Small intestine (tissue), 16 donors: ENCODE measurements at places on chromosomes 5 and 9. TPM values are rescaled to one million over a fixed set of nuclear protein-coding genes. Genes with fewer than 3 reads are reported as not detected.
A peak's percentile ranks its signal among the peaks of the same experiment; 100 is the strongest.

DNA sequence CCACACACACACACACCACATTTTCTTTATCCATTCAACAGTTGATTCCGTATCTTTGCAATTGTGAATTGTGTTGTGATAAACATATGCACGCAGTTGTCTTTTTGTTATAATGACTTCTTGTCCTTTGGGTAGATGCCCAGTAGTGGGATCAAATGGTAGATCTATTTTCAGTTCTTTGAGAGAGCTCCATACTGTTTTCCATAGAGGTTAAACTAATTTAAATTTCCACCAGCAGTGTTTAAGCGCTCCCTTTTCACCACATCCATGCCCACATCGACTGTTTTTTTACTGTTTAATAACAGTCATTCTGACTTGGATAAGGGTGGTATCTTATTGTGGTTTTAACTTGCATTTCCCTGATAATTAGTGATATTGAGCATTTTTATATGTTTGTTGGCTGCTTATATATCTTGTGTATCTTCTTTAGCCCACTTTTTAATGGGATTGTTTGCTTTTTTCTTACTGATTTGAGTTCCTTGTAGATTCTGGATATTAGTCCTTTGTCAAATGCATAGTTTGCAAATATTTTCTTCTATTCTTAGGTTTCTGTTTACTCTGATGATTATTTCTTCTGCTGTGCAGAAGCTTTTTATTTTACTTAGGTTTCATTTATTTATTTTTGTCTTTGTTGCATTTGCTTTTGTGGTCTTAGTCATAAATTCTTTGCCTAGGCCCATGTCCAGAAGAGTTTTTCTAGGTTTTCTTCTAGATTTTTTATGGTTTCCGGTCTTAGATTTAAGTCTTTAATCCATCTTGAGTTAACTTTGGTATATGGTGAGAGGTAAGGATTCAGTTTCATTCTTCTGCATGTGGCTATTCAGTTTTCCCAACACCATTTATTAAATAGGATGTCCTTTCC, 82.4 kb downstream of the SH3RF2 start:
- DNase-seq, result no peak

GRCh38 chr5:69444127-69444754, 29.3 kb downstream of the MARVELD2 start:
- DNase-seq, result peak; percentile 89

DNA sequence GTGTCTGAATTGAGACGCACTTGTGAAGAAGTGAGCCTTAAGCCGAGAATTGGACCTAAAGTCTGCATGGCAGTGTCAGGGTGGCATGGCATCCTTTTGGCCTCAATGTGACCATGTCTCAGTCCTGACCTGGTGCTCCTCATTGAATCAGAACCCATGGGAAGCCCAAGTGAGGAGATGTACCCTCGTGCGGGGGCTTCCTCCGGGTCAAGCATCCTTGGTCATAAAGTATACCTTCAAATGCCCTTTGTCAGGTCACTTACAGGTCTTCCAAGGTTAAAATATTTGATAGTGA, 202.2 kb downstream of the GADD45G start:
- no peak for DNase-seq

GRCh38 chr5:168408561-168409305, 77.5 kb upstream of the RARS1 start:
- DNase-seq, result no peak

GRCh38 chr9:127742435-127743088, 7.5 kb upstream of the TOR2A start:
- peak; percentile 48 for DNase-seq

- DNase-seq, result no peak
Observed at GRCh38 chr9:111803924-111804323, 9.2 kb upstream of the SHOC1 start.

DNA sequence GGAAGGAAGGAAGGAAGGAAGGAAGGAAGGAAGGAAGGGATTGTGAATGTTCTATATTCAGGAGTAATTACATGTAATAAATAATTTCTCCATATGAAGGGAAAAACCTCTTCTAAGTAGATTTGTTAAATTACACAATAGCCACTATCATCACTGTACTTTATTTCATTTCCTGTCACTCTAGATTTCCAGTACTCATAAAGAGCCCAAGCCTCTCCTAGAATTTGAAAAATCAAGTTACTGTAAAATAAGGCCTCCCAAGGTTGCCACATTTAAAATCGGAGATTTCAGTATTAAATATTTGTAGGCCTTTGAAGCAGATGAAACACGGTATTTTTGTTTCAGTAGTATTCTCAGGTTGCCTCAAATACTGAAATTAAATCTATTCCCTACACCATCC, 499.0 kb downstream of the CDH10 start:
- DNase-seq, result no peak

CEP78 gene
- 14.9 TPM for polyA plus RNA-seq

CHMP5 gene
- 212 TPM for polyA plus RNA-seq

DNA sequence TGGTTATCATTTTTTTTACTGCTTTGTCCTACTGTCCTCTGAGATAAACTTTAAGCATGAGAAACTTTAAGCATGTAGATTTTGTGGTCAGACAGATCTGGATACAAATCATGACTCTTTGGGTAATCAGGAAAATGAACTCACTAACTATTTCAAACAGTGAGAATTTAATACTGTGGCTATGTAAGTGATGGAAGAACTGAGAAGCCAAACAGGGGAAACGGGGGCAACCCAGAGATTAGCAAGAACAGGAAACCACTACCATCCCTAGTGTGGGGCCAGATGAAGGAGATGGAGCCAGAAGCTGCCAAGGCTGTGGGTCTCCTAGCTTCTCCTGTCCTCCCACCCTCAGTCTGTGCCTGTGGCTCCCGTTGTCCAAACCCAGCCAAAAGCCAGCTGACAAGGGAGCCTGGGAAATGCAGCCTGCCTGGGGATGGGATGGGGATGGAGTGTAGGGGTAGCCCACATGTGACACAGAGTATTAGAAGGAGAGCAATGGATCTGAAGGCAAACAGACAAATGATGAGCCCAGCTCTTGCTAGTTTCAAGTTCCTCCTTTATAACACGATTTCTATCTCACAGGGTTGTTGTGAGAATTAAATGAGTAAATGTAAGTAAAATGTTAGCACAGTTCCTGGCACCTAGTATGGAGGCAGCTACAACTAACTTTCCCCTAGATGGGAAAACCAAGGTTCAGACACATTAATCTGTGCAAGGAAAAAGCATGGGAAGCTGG, 27.7 kb upstream of the CDC23 start:
- DNase-seq, result no peak

ADCY2 gene
- 3.7 TPM for polyA plus RNA-seq

DNA sequence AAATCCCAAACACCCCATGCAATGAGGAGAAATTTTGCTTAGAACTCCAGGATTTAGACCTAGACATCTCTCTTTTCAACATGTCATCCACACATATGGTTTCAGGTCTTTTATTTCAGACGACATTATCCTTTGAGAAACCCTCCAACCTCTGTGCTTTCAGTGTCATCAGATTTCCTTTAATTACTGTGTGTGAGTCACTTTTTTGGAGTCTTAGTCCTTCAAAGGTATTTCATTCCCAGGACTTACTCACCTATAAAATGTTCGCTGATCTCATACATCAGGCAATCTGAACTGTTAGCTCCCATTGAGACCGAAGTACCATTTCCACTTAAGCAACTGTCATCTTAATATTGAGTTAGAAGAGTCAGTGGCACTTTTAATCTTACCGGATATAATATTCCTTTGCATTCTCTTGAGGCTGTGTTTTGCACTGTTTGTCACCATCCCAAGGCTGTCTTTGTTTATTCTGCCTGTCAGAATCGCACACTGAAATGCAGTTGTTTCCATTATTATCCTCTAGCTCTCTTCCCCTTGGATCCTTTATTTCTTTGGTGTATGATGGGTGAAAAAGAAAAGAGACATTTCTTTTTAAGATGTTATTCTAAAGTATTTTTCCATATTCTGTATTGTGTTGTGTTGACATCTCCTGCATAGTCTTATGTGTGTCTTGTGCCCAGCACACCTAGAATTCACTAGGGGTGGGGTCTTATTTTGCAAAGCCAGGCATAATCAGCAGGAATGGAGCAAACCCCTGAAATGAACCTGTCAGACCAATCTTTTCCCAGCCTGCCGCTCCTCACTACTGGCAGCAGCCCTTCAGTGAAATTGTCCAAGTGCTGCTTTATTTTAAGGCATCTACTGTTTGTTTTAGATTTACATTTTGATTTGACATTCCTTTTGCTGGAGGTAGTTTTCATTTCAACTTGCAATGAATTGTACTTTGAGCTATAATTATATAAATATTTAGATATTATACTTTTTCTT, 155.4 kb downstream of the PAM start:
- DNase-seq, result no peak

DNA sequence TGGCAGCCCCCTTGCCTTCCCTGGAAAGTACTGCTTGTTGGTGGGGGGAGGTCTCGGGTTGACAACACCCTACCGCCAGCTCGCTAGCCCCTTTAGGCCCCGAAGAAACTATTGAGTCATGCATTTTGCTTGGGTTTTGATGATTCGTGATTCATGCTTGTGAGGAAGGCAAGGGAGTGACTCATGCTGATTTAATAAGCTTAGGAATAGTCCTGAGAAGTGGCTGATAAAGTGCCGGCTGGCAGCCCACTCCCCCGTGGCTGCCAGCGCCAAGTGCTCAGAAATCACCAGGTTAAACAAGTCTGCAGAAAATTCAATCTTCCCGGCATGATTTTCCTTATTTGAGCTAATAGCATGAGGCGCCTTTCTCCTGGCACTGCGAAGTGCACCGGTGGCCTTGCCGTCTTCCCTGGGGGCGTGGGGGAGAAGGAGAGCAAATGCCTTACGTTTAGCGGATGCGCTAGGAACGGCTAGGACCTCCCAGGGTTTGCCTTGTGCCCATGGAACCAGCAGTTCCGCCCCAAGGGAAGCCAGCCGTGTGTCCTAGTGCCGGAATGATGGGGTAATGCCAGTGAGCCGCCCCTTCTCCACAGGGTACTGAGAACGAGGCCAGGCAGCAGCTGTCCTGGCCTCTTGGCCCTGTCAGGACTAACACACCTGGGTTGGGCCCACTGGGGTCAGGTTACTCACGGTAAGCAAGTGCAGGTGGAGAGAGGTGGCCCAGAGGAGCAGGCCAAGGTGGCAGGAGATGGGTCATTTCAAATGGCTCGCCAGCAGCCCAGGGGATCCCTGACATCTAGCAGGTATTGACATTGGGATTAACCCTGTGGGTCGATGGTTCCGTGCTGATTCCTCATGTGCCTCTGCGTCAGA, 151.9 kb downstream of the MACROH2A1 start:
- DNase-seq, result no peak

TBC1D13 gene
- 30.2 TPM for polyA plus RNA-seq

DNA sequence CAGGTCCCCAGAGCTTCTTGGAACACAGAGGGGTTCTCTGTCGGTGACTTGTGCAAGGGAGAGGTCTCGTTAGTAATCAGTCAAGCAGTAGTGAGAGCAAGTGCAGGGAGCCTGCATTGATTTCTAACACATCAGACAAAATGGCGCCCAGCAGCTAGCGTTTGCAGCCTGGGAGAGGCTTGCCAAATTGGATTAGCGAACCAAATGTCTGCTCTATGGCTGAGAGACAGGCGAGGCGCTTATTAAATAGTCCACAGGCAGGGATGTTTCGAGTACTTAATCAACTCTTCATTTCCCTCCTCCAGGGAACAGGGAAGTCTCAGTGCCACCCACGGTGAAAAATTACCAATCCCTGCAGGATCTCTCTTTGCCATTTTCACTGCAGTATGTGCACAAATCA, 131.4 kb upstream of the SHB start:
- no peak for DNase-seq

DNA sequence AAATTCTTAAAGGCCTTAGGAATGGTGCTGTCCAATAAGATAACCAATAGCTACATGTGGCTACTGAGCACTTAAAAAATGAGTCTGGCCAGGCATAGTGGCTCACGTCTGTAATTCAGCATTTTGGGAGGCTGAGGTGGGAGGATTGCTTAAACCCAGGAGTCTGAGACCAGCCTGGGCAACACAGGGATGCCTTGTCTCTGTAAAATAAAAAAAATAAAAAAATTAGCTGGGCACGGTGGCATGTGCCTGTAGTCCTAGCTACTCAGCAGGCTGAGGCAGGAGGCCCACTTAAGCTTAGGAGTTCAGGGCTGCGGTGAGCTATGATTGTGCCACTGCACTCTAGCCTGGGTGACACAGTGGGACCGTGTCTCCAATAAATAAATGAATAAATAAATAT, 1.3 kb upstream of the SLC22A5 start:
- DNase-seq, result no peak

TLX3 gene
- polyA plus RNA-seq, result not detected

RASGEF1C gene
- 0.37 TPM for polyA plus RNA-seq

QRFP gene
- polyA plus RNA-seq, result not detected

DNA sequence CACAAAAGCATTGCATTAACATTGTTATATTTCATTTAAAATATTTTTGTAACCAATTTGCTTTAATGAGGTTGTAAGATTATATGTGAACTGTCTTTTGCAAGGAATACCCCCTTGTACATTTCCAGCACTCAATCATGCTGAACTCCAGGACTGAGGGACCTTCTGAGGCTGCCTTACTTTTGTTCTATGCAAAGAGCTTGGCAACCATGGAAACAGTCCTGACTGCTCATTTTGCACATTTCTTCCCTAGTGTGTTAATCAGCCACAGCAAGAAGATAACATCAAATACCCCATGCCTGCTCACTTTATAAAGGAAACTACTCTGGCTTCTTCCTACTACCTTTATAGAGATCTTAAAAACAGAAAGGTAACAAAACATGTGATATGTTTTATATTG, 355.6 kb upstream of the IZUMO3 start:
- DNase-seq, result no peak

DNA sequence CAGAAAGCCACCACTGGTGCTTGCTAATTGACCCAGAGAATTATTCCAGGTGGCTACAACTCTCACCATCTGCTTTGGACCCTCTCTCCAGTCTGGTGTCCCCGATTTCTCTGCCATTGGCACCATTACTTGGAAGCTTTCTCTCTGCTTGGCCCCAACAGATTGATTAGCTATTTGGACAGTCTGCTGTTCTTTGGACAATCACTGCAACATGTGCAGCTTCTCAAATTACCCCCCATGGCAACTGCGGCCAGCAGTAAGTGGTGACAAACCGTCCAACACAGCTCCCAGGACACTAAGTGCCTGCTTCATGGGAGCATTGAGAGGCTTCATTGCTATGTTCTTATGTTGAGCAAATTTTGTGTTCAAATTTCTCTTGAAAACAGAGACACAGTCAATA, 309.8 kb downstream of the TAF11L14 start:
- DNase-seq, result no peak

DNA sequence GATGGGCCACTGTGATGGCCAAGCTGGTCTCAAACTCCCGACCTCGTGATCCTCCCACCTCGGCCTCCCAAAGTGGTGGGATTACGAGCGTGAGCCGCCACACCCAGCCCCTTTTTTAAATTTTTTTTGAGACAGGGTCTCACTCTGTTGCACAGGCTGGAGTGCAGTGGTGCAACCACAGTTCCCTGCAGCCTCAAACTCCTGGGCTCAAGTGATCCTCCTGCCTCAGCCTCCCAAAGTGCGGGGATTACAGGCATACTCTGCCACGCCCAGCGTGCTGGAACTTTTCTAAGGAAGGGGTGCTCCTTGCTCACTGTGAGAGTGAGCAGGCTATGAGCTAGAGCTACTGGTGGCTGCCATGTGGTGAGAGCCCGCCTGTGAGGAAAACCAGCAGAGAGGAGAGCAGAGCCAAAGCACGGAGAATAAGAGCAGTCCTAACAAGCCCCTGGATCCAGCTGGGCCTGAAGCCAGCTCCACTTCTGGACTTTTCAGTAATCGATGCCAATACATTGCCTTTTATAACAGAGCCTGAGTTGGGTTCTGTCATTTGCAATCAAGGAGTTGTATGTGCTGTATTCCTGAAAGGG, 75.5 kb upstream of the UNC5A start:
- DNase-seq, result no peak

GRCh38 chr5:9927106-9927505, 297.0 kb upstream of the TAS2R1 start:
- DNase-seq, result no peak
